IMR-90 (cell line): ENCODE measurements at places on chromosomes 2 and 18. TPM values are rescaled to one million over a fixed set of nuclear protein-coding genes. Genes with fewer than 3 reads are reported as not detected.

STARD6 gene
- total RNA-seq: 0.28 TPM in 1 of 2 replicates, not detected in the other

ZNF521 gene
- total RNA-seq: 44.7 and 59.3 TPM in 2 replicates

ARL4C gene
- total RNA-seq: 7.7 and 12.5 TPM in 2 replicates

ELP2 gene
- 97.2 and 161 TPM in 2 replicates for total RNA-seq

PAX8 gene
- total RNA-seq: 0.18 and 0.28 TPM in 2 replicates

MOGAT1 gene
- total RNA-seq: not detected in 2 replicates

PRADC1 gene
- 13.1 and 14.4 TPM in 2 replicates for total RNA-seq

SAG gene
- total RNA-seq: not detected in 2 replicates

CCDC88A gene
- total RNA-seq: 63.8 and 66.1 TPM in 2 replicates

LYPD6B gene
- under 0.01 TPM in 1 of 2 replicates, not detected in the other for total RNA-seq

SLC66A2 gene
- total RNA-seq: 16.9 and 17.6 TPM in 2 replicates

SLC40A1 gene
- 3.9 and 5.0 TPM in 2 replicates for total RNA-seq

LRATD1 gene
- total RNA-seq: 0.18 and 0.28 TPM in 2 replicates

STEAP3 gene
- 18.9 and 19.4 TPM in 2 replicates for total RNA-seq

PFN4 gene
- total RNA-seq: 0.28 and 0.36 TPM in 2 replicates

UGT1A3 gene
- total RNA-seq: not detected in 2 replicates

CHRNA1 gene
- 0.56 and 0.90 TPM in 2 replicates for total RNA-seq

SKA1 gene
- total RNA-seq: 5.9 and 13.9 TPM in 2 replicates

KCNG2 gene
- total RNA-seq: not detected in 2 replicates

DSG1 gene
- total RNA-seq: not detected in 2 replicates

MYOM1 gene
- under 0.01 TPM in 2 replicates for total RNA-seq

KCMF1 gene
- 108 and 118 TPM in 2 replicates for total RNA-seq

IL1RL2 gene
- 0.28 and 0.36 TPM in 2 replicates for total RNA-seq

HTR2B gene
- 0.56 and 0.72 TPM in 2 replicates for total RNA-seq

DSC1 gene
- not detected in 2 replicates for total RNA-seq

ERBB4 gene
- not detected in 2 replicates for total RNA-seq

MROH2A gene
- total RNA-seq: not detected in 2 replicates
